ENCODE measurements at places on chromosomes 2 and 18.

DNA sequence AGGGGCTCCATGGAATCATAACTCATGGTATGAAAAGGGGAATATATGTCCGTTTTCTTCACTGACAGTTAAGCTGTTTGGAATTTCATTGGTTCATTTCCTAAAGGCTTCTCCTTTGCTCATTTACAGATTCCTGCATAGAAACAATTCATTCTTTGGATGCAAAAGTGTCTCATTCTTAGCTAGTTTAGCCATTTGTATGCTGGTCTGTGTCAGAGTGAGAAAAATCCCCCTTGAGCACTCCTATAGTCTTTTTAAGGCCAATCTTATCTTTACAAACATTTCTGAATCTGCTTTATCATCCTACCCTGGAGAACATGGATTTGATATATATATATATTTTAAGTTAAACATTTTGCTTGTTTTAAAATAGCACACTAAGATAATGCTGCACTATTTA, 1260.9 kb upstream of the NRXN1 start:
- DNase-seq, result no peak

- no peak for DNase-seq
Observed at GRCh38 chr2:194621945-194622344, 1035.1 kb upstream of the SLC39A10 start.

- no peak for DNase-seq
Observed at GRCh38 chr2:134846213-134846612, 7.8 kb downstream of the ACMSD start.

DNA sequence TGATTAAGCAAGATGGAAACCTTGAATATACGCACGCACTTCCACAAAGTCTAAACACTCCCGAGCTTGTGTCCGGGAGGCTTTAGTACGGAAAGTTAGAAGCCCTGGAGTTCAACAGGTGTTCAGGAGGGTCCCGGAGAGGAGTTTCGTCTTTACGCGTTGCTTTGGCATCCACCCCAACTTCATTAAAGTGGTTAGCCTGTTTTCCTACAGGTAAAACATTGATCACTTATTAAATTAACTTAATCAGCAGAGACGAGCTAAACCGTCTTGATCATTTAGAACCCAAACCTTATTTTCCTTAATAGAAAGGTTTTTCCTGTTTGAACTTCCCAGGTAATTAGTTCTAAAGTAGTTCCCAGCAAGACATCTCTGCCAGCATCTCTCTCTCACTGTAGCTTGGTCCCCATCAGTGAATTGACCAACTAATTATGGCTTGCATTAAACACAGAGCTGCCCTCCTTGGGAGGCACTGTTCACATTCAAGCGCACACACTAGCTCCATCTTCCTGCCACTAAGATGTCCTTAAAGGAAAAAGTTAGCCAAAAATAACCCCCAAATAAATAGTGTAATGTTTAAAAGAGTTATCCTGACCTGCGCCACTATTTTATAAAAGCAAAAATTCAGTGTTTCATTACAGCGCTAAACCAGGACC, 1.4 kb downstream of the NPAS2 start:
- no peak for DNase-seq

- no peak for DNase-seq
Observed at GRCh38 chr18:47929681-47930198, 719 bp downstream of the SMAD2 start.

DNA sequence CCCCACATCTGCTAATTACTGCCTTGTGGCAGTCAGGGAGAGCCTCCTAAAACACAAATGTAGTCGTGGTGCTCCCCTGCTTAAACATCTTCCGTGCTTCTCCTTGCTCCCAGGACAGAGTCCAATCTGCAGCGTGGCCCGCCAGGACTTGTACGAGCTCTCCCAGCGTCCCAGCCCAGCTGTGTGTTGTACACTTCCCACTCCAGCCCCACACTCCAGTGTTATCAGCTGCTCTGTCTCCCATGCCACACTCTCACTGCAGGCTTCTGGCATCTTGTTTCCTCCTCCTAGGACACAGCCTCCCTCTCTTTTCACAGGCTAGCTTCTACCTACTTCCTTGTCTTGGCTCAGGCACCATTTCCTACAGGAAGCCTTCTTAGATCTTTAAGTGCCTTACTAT, 199.4 kb downstream of the ALPK2 start:
- no peak for DNase-seq

DNA sequence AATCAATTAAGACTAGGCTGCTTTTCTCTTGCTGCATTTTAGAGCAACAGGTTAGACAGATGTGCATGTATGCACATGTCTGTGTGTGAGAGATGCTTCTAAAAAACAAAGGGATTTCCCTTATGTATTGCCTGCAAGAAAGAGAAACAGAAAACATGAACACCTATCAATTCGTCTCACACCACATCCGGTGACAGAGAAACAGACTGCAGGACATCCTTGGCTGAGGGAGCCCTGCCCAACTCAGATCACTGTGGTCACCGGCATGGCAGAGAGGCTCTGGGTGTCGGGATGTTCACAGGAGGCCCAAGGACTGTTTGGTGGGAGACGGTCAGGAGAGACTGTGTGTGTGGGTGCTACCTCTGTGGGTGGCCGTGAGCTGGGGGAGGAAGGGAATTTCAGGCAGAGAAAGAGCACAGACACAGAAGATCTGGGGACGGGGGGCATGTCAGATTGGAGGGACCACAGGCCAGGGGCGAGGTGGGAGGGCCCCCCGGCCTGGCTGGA, 24.9 kb downstream of the FHL2 start:
- no peak for DNase-seq

- no peak for DNase-seq
Observed at GRCh38 chr18:11108947-11109346, 40.4 kb downstream of the PIEZO2 start.

GRCh38 chr18:3610813-3611212, 160.8 kb downstream of the TGIF1 start:
- DNase-seq, result no peak

GRCh38 chr2:233342301-233342700, 12.0 kb upstream of the DGKD start:
- no peak for DNase-seq

GRCh38 chr2:222174450-222174849, 124.3 kb downstream of the PAX3 start:
- DNase-seq, result no peak

DNA sequence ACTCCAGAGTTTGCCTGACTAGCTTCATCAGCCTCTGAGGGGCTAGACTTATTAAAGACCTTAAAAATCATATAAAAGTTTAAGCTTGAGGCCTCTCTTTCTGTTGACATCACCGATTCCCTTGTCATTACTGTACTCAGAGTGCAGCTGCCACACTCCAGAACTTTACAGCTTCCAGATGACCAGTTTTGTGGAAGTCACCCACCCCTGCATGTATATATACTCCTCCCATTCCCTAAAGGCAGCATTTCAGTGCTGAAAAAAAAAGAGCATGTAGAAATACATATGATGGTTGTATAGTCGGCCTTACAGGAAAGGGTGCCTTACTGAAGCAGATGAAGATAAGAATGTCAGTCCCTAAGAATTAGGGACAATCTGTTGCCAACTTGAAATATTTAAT, 117.3 kb downstream of the FEZ2 start:
- no peak for DNase-seq

DNA sequence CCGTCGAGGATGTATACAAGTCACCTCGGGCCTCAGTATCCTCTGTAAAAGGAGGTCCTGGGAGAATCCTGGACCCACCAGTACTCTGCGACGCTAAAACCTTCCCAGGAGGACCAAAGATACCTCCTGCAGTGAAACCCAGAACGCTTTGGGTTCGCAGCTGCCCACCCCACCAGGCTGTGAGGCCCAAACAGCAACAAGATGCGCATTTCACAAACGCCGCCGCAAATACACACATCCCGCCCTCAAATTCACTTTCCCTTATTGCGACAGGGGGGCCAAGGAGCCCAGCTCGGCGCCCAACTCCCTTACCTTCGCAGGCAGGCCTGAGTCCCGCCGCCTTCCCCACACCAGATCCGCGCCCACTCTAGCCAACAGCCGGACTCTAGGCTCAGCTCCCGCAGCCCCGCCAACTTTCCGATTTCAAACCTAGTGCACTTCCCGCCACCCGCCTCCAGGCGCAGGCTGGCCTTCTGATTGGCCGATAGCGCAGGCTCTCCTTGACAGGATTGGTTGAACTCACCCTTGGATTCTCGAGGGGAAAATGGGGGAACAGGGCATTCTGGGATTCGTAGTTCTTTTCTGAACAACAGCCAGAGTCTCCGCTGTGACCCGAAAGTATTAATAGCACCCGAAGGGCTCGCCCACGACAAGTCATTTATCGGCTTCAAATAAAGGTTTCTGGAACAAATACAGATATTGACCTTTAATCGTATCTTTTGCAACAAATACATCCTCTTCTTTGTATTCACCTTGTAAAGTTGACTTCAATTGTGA, at the start of gene SPC25:
SPC25 (minus strand) TSS at position 425 of the 777 bp plus-strand sequence. CDS start 911 bp downstream, outside the sequence.
- peak; percentile 70 for DNase-seq

GRCh38 chr2:55107436-55107835, 57.2 kb upstream of the RTN4 start:
- DNase-seq, result no peak

DNA sequence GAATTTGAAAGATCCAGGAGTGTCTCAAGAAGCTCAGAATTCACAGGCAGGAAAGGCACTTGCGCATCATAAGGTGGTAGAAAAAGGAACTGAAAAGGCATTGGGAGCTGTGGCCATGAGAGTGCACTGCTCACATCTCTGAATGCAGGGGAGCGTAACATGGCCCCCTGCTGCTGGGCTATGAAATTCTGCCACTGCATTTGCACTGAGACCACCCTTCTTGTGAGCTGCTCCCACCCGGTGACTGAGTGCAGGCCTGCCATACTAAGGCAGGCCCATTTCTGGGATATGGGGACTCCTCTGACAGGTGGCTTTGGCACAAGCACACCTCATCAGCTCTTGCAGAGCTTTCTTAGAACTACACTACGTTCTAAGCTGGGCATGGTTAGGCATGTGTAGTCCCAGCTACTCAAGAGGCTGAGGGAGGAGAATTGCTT, 25.3 kb upstream of the STARD7 start:
- no peak for DNase-seq

GRCh38 chr2:165454905-165455304, 14.6 kb upstream of the CSRNP3 start:
- no peak for DNase-seq

DNA sequence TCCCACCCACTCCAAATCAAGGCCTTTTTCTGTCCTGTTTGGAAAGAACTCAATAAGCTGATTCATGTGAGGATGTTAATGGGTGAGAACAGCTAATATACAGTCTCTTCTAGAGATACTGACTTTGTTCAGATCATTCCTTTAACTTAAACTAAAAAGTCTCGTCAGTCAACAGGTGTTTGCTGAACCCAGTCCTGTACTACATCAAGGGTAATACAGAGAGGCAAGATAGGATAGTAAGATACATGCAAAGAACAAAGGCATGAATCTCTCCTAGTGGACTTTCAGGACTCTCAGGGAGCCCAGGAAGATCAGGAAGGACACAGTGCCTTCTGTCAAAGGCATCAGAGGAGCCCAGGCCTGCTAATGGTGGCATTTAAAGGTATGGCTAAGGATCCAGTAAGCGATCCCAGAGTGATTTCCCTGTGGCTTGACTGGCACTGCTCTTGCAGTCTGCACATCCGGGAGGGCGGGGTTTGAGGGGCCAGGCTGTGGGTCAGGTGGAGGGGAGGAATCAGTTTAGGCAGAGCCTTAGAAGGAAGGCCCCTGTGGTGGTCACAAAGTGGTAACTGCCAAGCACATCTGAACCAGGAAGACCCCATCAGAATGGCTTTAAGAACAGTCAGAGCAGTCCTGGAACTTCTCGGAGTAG, 54.0 kb downstream of the EPAS1 start:
- DNase-seq, result no peak

DNA sequence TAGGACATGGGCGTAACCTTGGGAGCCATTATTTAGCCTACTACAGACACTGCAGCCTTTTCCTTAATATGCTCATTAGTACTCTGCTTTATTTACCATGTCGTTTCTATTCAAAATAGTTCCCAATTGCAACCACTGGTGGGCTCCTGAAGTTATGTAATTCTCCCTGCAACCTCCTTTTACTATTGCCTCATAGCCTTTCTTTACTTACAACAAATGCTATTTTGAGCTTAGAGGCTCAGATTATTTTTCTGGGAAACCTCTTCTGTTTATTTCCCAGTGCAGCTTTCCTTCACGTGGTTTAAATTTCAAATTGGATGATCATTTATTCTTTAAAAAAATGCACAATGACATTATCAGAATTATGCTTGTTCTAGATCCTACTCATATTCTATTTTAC, 492.3 kb upstream of the TMEFF2 start:
- no peak for DNase-seq

DNA sequence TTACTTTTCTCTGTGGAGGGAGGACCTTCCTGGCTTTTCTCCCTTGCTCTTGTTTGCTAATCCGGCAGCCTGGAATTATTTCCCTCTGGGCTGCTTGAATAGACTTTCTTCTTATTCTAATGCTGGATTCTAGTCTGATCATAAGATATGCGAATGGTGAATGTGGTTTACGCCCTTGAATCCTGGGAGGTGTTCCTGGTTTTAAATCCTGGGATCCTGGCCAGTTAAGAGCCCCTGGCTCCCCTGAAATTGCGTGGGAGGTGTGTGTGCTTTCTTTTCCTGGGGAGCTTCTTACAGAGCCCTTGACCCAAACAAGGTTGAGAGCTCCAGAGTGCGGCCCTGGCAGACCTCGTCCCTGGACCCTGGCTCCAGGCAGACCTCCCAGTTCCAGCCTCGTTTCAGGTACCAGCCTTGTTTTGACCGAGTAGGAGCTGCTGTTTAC, 2.8 kb downstream of the SH3BP4 start:
- no peak for DNase-seq

GRCh38 chr18:25915907-25916306, 174.5 kb downstream of the SS18 start:
- DNase-seq, result no peak

GRCh38 chr2:151826737-151827157, 1.5 kb downstream of the ARL5A start:
- DNase-seq, result no peak

DNA sequence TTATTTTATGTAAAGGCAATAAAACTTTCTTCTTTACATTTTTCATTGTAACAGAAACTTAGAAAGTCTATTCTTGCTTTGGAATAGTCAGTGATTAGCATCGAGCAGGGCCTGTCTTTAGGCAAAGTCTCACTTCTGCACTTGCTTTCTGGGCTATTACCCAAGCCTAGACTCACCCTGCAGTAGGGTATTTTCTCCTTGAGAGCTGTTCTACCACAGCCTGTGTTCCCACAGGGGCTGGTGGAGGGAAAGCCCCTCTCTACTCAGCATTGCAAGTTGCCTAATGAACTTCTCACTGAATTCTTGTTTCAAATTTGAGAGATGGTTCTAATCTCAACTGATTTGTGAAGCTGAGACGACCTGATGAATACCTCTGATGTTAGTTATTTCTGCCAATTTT, 111.7 kb upstream of the KLHL14 start:
- no peak for DNase-seq

DNA sequence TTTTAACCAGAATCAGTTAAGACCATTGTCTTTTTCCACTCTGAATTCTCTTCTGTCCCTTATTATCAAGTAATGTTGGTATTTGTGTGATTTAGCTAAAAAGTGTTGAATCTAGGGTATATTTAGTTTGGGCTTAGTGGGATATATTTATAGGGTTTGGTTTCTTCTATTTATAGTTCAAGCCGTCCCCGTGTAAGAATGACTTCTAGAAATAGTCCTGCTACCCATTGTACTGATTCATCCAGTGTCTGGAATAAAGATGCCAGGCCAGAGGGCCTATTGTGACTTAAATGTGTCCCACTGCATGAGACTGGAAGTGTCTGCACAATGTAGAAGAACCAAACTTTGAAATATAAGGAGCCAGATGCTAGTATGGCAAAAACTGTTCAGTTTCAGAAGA, 364.8 kb downstream of the TNS1 start:
- DNase-seq, result no peak

- no peak for DNase-seq
Observed at GRCh38 chr2:19839438-19839837, 62.3 kb downstream of the TTC32 start.

Data from stimulated activated CD4-positive, alpha-beta T cell treated with anti-CD3 and anti-CD28 coated beads, Interleukin-1b, Interleukin-23, amount 100 ng/mL, for 4 hours (primary cell).